Stimulated activated CD4-positive, alpha-beta T cell treated with anti-CD3 and anti-CD28 coated beads, Interleukin-1b, Interleukin-23, amount 100 ng/mL, for 48 hours (primary cell): ENCODE measurements at places on chromosomes 2 and 18.

DNA sequence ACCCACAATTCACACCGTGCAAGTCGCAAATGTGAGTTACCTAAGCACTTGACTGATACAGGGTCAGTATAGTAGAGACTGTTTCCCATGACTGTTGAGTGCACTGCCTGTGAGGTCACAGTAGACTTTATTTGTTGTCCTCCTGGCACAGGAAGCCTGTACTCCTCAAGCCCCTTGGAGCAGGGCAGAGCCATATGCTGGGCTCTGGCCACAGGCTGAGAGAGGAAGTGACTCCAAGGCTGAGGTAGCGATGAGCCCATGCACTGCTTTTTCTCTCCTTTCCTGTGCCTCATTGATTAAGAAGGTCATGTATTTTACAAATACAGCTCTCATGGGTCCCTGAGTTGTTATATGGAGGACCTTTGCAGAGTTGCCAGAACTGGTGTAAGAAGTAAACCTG lies 287.7 kb downstream of the SRBD1 start:
- no peak for DNase-seq

DNA sequence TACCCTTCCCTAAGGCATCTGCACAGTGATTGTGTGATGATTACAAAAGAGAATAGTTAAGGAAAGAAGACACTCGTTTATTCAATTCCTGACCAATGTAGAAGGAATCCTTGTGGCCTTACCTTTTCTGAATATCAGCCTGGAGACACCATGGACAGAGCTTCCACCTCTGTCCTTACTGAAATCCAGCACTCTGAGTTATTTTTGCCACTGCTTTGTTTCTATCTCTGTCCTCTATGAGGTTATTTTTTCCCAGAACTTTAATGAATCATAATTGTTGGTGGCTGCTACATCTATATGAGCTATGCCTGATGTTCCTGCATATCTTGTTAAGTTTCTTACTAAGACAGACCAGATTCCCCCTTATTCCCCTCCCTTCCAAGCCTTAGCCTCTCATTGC lies 275.1 kb downstream of the SETBP1 start:
- no peak for DNase-seq

DNA sequence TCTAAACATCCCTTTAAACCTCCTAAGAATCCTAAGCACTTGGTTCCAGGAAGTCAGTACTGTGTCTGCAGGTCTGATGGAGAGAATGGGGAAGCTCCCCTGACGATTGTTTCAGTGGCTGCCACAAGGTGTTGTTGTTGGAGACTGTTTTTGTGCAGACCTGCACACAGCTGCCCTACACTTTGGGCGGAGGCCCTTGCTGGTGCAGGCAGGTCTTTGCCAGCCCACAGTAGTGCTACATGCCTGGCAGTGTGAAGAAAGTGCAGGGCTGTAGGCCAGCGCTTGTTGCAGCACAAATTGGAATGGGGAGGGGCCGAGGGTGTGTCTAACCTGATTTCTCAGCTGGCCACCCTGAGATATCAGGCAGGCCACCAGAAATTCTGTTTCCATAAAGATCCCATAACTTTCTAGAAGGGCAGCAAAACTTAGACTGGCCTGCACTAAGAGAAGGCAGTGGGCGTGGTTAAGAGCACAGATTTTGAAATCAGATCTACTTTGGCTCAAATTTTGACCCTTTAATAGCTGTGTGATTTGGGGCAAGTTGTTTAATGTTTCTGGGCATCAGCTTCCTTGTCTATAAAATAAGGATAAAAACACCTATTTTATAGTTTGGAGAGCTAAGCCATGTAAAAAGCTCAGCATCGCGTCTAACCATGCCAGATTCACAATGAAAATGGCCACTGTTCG lies 83.7 kb upstream of the SLC1A4 start:
- no peak for DNase-seq

DNA sequence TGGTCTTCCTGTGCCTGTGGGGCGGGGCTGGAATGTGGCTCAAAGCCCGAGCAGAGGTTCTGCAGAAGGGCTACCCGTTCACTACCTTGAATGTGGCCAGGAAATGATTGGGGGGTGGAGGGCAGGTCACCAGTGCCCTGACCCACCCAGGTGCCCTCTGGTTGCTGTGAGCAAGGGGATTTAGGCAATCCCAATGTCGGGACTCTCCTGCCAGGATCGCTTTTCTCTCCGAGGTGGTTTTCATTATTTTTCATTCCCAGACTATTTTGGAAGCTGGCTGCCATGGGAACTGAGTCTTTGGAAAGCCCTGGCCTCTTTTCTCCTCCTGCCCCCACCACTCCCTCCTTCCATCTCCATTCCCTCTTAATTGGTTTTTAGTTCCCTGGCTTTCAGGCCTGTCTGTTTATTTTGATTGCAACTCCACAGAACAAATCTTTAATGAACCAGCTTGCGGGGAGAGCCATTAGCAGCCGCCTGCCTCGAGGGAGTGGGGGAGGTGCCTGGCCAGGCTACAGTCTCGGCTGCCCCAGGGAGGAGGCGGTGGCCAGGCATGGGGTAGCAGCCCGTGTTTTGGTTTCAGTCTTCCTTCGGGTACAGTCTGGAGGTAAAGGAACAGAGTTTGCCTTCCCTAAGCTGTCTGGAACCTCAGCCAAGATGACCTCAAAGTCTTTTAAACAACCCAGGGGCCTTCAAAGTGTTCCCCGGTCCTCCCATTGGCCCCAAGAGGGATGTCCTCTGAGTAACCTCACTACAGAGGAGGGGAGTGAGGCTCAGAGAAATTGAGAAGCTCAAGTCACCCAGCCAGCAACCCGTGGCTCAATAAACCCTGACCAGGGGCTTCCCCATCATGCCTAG lies 114.4 kb upstream of the HAAO start:
- DNase-seq, result no peak

- no peak for DNase-seq
Observed at GRCh38 chr2:60247471-60247870, 306.0 kb downstream of the BCL11A start.

DNA sequence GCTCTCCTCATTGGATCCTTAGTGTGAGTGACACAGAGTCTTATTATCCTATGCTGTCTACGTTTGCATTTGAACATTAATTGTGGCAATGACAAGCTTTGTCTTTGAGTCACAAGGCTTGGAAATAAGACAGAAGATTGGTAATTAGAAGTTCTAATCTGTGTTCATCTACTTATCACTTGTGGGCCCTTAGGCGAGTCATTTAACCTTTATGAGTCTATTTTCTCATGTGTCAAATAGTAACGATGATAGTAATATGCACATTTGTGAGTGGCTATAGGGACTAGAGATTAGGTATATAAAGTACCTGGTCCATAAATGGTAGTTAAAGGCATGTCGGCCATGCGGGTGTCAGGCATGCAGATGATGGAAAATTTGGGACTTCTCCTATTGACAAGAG lies 105.6 kb upstream of the NABP1 start:
- DNase-seq, result no peak

GRCh38 chr2:40369267-40370006 lies 82.5 kb downstream of the SLC8A1 start:
- DNase-seq, result no peak

GRCh38 chr2:168687314-168687713 lies 115.1 kb upstream of the NOSTRIN start:
- DNase-seq, result no peak

DNA sequence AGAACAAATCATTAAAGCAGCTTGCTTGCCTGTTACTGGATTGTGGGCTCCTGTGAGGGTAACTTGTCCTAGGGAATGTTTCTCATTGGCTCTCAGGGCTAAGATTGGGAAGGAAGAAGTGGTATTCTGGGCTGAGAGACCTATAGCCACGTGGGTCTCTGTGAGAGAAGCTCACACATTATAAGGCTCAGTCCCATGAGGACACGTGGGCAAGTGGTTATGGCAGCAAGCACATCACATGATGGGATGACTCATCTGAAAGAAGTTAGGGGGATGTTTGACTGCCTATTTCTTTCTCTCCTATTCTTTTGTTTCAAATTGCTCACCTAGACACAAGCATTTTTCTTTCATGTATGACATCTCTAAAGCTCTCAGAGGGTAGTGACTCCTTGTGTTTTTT lies 418.0 kb upstream of the ST6GAL2 start:
- DNase-seq, result no peak

GRCh38 chr2:20561637-20562454 lies 89.1 kb downstream of the HS1BP3 start:
- DNase-seq, result no peak

- DNase-seq, result no peak
Observed at GRCh38 chr18:46152436-46152807, 48.2 kb downstream of the HAUS1 start.

DNA sequence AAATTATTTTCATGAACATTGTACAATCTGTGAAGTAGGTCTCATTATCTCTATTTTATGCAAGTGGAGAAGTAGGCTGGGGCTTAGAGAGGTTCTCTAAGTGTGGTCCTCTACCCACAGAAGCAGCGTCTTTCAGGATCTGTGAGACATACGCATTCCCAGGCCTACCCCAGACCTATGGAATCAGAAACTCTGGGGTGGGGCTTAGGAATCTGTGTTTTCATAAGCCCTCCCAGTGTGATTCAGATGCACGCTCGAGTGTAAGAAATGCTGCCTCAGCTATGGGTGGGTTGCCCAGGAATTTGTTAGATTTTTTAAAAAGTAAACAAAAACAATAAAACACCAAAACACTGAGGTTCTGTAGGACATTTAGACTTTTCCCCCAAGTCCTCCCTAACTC lies 14.8 kb upstream of the ZAP70 start:
- no peak for DNase-seq

GRCh38 chr2:241432824-241433448 lies 75.4 kb downstream of the STK25 start:
- no peak for DNase-seq

GRCh38 chr2:9168821-9169221 lies 37.8 kb upstream of the ASAP2 start:
- no peak for DNase-seq

DNA sequence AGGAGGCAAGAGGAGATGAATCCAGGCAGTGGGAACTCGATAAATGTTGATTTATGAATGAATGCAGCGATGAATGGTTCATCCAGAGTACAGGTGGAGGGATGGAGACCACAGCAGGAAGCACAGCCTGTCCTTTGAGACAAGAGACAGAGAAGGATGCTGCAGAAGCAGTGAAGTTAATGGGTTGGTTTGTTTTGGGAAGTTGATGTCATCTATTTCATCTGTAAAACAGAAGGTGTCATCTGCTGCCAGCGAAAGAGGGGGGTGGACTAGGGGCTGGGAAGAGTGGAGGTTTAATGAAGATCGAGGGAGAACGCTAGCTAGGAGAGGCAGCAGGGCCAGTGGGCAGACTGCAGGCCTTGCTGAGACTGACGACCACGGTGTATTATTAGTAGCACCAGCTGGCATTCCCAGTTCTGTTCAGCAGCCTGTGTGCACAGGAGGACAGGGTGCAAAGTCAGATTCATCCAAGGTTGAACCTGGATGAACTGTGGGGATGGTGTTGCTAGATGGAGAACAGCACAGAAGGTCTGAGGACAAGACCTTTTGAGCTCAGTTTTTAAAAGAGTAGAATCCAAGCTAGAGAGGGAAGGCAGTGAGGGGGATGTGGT lies 120.3 kb upstream of the CAPN13 start:
- no peak for DNase-seq

- no peak for DNase-seq
Observed at GRCh38 chr2:218255446-218255845, 5.4 kb upstream of the GPBAR1 start.

DNA sequence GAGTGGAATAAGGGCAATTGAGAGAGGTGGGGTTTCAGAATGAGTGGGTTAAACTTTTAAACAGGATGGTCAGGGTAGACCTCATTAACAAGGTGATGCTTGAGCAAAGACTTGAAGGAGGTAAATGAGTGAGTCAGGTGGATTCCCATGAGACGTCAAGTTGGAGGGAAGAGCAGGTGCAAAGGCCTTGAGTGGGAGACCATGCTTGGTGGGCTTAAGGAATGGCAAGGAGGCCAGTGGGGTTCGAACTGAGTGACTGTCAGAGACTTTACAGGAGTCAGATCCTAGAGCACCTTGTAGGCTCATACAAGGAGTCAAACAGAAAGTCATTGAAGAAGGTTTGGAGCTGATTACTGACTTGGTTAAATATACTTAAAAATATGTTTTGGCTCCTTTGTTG lies 284.1 kb downstream of the CYRIA start:
- no peak for DNase-seq

- no peak for DNase-seq
Observed at GRCh38 chr2:105397025-105397722, 1.7 kb downstream of the FHL2 start.

DNA sequence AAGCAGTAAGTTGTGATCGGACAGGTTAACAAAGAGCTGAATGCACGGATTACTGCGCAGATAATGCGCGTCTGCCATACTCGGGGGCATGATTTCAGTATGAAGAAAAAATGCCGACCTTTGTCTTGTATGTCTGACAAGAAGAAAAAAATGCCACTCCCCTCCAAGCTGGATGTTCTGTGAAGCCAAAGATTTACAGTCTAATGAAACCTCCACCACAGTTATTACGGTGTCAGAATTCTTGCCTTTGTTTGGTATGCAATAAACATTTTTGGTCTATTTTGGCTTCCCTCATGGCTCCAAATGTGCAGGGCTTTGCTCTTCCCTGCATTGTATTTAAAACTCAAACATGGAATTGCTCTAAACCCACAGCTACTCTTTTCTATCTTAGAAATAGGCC lies 72.2 kb upstream of the THUMPD2 start:
- no peak for DNase-seq

DNA sequence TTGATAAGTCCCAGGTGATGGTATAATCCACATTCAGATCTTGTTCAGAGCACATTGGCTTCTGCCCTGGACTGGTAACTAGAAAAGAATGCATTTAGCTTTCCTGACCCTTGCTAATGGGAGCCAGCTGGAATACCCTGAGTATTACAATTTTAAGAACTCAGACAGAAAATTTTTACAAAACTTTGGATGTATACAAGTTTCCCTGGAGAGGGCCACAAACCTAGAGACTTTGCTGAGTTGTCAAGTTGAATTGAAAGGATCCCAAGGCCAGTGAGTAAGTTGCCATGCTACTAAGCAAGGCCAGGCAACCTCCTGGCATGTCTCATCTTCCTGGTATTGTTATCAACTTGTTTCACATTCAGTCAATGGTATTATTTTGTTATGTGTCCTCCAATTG lies 20.0 kb upstream of the NABP1 start:
- DNase-seq, result no peak

DNA sequence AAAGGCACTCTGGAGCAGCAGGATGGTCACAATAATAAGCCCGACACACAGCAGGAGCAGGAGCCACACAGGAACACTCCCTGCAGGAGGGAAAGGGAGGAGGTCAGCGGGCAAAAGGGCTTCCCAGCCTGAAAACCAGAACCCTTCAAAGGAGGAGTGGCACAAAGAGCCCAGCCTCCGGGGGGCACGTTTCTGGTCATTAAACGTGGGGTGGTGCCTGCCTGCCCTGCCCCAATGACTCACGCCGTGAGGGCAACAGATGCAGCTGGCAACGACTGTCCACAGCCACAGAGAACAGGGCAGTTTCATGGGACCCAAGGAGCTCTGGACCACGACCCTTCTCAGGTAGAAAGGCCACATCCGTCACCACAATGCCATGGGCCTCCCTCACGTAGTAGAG lies 3.0 kb downstream of the PREB start:
- DNase-seq, result no peak

DNA sequence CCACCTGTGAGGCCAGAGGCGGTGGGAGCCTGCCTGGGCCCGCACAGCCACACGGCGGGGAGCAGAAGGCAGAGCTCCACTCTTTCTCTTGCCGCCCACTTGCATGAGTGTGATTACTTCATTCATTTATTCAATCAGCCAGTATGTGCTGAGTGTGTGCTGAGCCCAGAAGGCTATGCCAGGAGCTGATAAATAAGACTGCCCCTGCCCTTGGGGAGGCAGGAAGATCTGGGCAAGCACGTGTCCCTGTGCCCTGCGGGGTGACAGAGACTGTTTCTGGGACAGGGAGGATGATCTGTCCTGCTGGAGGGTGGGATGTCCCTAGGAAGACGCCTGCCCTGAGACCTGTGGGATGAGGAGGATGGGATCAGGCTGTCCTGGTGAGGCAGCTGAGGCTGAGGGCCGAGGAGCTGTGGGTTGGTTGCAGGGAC lies 250.8 kb downstream of the DYSF start:
- no peak for DNase-seq
